ENCODE measurements at places on chromosomes 7 and 10.

GRCh38 chr7:95026421-95027072 is 119.2 kb downstream of the PPP1R9A start:
- no peak for DNase-seq

GRCh38 chr10:113386005-113386404 is 166.8 kb upstream of the HABP2 start:
- DNase-seq: no peak

- DNase-seq: no peak
Observed at GRCh38 chr10:126175641-126176262, 212.5 kb downstream of the ADAM12 start.

DNA sequence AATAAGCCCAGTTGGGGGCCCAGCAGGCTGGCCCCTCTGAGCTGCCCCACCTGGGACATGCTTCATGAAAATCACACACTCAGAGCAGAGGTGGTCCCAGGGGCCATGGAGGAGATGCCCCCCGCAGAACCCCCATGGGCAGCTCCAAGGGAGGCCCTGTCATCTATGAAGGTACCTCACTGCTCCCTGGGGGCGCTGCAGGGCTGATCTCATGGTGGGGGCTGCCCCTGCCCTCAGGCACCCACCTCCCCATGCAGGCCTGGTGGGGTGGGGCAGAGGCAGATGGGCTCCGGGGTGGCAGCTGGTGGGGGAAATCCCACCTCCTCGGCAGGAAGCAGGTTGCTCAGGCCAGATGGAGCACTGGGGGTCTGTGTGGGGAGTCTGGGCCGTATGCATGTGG is 60.5 kb downstream of the YKT6 start:
- no peak for DNase-seq

DNA sequence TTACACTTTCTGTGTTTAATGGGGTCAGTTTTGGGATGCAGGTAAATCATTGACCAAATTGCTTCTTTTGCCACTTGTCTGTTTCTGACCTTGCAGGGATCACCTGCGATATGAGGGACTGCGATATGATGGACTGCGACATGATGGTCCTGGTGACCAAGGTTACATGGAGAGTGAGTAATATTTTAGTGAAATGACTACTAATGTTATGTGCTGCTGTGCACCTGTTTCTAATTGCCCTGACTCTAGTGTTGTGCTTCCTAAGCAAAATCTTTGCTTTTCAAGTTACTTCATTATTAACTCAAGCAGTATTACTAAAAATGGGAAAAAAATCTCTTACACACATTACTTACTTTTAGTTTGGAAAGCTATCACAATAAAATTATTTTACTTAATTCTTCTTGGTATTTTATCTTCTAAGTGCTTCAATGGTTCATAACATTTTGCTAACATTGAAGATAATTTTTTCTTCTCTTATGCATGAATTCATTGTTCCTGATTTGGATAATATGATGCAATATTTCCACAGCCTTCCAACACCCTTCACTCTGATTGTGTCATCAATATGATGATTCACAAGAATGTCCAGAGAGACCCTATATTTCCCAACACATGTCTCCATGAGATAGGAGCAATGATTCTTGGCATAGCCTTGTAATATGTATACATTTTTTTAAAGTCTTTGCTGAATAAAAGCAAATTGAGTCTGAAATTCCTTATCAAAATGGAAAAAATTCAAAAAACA is 306.2 kb upstream of the AKR1E2 start:
- DNase-seq: no peak

DNA sequence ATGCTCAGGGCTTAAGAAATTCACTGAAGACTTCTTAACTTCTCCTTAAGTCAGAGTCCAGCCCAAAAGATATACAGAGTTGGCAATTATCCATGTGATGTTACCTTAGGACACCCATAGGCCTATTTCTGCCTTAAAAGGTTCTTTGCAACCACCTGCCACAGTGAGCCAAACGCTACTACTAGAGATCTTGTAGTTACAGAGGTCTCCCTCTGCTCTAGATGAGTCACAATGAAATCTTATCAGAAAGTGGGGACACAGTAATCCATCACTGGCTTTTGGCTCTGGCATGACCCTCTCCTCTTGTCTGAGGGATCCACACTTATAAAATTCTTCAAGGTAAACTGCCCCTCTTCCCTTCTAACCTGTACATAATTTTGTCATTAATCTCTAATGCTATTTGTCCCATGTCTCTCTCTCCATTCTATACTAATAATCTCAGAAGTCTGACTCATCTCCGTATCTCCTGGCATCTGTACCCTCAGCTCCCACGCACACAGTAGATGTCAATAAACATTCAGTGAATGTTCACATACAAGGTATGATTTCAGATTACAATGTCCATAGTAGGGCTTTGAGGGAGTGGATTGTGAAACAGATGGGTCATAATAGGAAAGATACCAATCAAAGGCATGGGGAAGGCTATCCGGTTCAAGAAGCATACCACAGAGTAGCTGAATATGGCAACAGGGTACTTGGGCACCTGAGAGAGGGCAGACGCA is 112.1 kb downstream of the SGMS1 start:
- DNase-seq: peak; percentile 38

DNA sequence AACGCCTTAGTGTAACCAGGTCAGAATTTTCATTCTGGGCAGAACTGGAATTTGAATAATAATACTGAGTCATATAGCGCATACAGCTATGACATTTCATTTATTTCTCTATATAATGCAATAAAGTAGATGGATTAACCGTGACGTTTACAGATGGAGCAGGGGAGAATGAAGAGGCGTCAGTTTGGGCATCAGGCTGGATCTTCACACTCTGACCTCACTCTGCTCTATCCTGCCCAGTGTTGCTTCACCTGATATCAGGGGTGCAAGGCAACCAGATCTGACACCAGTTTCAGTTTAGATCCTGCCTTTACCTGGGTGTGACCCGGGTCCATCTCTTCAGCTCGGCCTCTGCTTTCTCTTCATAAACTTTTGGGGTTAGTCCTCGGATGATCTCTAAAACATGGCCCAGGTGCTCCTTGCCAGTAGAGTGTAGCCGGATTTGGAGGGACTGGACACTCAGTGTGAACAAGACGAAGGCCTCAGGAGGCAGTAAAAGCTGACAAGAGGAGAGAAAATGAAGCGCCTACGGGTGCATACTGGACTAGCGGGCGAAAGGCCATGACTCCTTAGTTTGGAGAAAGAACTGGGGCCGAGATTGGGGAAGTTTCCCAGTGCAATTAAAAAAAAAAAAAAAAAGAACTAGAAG is 1.4 kb upstream of the ZYX start:
- DNase-seq: no peak

DNA sequence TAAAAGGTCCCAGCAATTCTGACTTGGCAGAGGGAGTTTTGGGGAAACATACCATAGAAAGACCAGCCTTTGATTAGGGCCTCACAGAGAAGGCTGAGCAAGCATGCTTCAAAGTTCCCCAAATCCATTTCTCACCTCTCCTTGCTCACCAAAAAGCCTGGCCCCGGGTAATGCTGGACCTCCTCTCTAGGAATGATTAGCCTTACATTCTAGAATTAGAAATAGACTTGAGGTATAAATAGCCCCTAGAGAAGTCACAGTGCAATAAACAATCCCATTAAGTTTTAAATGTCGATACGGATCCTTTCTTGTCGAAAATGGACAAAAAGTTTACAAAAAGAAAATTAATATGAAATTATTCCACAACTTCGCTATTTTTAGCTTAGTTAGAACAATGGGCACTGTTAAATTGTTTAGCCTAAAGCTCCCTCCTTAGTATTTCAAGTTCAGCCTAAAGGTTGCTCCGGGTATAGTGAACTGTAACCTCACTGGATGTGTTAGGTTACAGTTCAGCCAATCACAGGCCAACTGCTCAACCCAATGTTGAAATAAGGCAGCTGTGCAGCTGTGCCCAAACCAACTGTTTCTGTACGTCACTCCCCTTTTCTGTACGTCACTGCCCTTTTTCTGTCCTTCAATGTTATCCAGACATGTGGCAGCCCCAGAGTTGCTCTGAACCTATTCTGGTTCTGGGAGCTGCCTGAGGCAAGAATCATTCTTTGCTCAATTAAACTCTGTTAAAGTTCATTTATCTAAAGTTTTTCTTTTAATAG is 7.9 kb upstream of the GSDME start:
- DNase-seq: no peak

DNA sequence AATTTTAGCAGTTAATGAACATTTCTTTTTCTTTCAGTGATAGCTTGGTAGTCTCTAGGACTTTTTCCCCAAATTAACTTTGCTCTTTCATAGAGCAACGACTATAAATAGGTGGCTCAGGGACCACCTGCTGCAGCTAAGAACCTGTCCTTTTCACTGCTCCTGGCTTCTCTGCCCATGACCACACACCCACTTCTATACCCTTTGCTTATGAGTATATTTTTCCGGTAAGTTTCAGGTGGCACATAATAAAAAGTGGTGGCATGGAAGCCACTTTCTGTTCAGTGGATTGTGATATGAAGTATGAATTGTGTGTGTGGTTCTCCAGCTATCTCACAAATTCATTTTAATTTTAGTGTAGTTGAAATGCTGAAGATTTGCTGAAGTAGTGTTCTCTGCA is 1.2 kb downstream of the ING3 start:
- DNase-seq: no peak

DNA sequence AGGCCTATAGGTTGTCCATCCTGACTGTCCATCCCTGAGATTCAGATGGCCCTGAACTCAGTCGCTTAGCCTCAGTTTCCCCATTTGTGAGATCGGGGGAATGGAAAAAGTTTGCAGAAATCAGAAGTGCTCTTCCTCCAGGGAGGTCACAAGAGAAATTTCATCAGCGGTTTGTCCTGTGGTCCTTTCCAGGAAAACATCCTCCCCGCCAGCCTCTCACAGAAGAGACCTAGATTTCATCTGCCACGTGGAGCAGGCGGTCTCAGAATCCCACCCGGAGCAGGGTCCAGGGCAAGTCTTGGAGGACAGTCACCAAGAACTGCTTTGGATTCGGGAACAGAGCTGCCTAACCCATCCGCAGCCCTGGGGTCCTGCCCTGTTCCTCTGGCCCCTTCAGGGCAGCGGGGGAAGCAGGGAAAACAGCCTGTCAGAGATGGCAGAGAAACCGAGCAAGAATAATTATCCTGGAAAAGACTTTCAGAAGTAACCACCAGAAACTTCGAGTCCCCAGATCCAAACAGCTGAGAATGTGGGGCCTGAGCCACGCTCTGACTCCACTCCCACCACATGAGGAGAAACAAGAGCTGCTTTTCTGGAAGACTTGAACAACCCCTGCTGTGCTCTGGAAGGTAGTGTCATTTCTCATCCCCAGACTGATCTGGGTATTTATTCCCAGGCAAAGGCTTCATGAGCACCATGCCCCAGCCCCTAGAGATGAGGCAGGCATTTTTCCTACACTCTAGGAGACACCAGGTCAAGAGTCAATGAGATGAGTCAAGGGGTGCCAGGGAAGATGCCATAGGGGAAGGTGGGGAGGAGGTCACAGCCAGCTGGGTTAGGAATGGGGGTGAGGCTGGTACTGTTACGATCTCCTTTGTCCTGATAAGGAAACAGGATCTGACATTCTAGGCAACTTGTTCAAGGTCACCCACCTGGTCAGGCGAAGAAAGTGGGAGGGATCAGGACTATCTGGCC is 1.1 kb upstream of the TNS3 start:
- no peak for DNase-seq

- DNase-seq: no peak
Observed at GRCh38 chr7:101559586-101559985, 69.5 kb downstream of the MYL10 start.

GRCh38 chr10:71065659-71066058 is 146.7 kb upstream of the UNC5B start:
- DNase-seq: no peak

- DNase-seq: no peak
Observed at GRCh38 chr7:76346097-76346496, 12.7 kb downstream of the YWHAG start.

GRCh38 chr7:87480386-87480785 is 4.9 kb upstream of the ABCB4 start:
- no peak for DNase-seq

- DNase-seq: peak; percentile 1
Observed at GRCh38 chr10:118594392-118595063, 920 bp downstream of the PRLHR start.

DNA sequence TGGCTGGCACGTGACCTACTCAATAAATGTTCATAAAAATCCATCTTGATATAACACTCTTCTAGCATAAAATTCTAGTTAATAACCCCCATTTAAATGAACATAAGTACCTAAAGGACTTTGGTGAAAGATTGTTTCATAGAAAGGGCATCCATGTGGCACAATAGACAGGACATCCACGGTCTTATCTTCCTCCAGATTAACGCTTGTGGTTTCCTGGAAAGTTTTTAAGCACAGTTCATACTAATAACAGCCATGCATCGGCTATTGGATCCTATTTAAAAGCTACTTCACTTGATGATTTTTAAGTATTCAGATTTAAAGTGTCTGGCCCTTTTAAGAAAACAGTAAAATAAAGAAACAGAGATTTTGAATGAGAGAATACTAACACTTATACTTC is 288.3 kb downstream of the AHR start:
- no peak for DNase-seq

DNA sequence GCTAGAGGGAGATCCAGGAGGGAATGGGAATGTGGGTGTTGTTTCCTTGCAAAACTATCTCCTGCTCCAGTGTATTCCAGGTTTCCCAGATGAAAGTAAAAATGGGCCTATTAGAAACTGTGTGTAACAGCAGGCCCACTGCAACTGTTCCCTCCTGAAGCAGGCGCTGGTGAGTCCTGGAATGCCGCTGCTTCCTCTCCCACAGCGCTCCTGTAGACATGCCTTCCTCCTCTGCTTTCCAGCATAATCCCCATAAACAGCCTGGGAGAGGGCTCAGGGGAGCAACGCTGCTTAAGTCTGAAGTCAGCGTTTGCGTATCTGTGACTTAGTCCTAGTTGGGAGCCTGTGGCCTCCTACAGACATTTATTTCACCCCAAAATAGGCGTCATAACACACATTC is 551.0 kb upstream of the FOXK1 start:
- no peak for DNase-seq

DNA sequence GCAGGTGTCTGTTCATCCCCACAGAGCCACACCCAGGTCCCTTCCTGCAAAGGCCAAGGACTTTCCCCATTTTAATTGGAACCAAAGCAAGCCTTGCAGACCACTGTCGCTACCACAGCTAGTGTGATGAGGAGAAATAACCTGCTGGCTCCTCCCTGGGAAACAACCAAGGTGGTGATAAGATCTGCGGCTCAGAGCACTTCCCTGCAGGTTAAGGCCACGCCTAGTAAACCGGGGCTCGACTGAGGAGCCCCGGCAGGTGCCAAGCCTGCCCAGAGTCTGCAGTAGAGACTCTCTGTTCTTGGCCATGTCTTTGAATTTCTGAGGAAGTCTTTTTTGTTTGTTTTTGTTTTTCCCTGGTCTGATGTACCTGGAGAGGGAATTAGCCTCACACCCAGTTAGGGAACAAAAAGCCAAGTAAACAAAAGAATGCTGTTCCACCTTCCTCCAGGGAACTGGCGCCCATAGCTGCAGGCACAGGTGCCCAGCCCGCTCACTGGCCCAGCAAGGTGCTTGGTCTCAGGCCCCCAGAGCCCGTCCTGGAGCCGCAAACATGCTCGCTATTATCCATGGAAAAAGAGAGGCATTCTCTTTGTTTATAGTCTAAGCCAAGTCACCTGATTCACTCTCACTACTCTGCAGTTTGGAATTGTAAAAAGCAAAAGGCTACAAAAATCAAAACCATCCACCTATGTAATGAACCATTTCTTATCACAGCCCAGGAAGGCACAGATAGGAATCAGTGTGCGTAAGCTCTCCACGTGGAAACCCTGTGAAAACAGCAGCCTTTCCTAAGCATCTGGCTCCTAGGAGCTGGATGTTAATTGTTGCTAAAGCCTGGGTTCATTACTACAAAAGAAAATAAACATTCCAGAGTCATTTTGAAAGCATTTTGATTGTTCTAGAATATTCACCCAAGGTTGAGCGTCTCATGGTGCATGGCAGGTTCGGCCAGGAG is 2.7 kb downstream of the GPR146 start:
- peak; percentile 75 for DNase-seq

- DNase-seq: no peak
Observed at GRCh38 chr10:6320320-6321010, 117.7 kb downstream of the PFKFB3 start.
